ENCODE measurements at places on chromosomes 5 and 9.
A peak's percentile ranks its signal among the peaks of the same experiment; 100 is the strongest.

- peak; percentile 70 for DNase-seq
These were observed 796 bp upstream of the GADD45G start for GRCh38 chr9:89603767-89604665.

- DNase-seq: no peak
These were observed 56.4 kb upstream of the ISL1 start for GRCh38 chr5:51326844-51327243.

DNA sequence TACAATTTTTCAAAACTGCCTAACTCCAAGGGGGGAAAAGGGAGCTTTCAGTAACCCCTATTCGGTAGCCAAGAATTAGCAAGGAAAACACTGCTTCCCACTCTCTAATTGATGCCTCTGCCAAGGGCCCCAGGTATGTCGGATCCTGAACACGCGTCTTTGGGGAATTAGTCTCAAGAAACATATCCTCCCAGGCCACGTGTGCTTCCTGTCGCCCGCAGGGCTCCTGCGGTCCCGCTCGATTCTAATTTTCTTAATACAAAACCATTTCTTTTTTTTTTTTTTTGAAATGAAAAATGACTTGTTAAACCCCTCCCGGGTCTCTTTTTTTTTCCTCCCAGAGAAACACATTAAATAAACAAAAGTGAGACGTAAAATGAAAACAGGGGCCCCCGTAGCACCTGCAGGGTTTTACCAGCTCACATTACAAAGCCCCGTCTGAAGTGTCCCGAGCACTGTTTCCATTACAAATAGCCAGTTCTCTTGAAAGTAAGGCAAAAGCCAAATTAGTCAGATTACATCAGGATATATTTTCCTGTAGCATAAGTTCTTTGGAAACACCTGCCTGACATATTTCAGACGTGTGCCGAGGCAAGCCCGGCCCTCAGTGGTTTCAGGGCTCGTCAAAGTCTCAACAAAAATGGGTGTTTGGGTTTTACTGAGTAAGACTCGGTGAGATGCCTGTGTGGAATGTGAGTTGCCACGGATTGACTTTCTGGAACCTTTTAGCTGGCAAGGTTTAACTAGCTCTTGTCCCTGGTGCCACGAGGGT is 21.5 kb downstream of the SMIM23 start:
- DNase-seq: no peak

DNA sequence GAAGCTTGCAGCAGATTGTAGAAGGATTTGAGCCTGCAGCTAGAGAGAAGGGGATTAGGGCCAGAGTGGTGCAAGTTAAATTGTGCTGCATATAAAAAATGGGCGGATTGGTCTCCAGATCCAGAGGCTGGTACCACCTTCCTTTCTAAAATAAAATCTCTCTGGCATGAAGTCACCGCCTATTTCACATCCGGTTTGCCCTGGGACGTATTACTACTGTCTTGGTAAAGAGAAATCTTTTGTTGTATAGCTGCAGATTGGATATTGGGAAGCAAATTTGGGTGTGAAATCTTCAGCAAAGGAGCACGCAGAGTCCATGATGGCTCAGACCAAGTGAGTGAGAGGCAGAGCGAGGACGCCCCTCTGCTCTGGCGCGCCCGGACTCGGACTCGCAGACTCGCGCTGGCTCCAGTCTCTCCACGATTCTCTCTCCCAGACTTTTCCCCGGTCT is at the start of gene GABRA1:
GABRA1 (plus strand) TSS at position 180 of the 451 bp plus-strand sequence. CDS start 2,691 bp downstream, outside the sequence.
- peak; percentile 62 for DNase-seq

- no peak for DNase-seq
These were observed 47.7 kb downstream of the UGCG start for GRCh38 chr9:111944241-111944866.

GRCh38 chr9:89522261-89522958 is 24.5 kb upstream of the SEMA4D start:
- no peak for DNase-seq

DNA sequence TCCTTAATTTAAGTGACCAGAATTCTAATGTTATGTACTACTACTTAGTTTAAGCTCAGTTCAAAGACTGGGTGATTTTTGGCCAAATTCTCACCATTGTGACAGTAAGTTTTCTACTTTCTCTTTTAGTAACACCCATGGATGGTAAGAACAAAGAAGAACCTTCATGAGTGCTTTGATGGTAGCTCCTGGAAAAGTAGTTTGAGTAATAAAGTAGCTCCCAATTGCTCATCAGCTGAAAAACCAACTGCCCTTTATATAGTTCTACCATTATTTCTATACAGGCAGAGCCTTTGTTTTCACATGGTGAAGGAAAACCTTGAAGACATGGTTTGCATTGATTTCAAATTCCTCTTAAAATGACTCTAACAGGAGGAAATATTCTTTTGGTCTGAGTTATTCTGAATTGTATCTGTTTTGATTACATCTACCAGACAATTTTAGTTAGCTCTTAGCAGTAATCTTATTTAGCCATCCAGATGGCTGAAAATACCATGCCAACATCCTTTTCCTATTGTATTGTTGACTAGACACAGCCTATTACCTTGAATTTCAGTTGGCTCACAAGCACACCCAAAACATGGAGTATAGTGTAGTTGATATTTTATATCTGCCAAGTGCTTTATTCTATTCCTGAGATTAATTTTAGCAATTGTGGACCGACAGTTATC is 23.7 kb upstream of the STARD4 start:
- DNase-seq: no peak

DNA sequence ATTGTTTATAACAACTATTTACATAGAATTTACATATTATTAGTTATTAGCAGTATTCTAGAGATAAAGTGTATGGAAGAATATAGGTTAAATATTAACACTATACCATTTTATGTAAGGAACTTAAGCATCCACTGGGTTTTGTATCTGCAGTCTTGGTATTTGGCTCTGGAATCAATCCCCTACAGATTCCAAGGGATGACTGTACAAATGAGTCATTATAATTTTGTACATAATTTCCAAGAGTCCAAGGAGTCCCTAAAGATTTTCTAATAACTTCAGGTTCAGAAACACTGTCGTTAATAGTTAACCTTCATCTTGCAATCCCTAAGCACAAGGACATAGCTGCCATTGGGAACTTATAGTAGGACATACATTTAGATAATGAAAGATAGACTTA is 254.8 kb upstream of the PDE4D start:
- no peak for DNase-seq

DNA sequence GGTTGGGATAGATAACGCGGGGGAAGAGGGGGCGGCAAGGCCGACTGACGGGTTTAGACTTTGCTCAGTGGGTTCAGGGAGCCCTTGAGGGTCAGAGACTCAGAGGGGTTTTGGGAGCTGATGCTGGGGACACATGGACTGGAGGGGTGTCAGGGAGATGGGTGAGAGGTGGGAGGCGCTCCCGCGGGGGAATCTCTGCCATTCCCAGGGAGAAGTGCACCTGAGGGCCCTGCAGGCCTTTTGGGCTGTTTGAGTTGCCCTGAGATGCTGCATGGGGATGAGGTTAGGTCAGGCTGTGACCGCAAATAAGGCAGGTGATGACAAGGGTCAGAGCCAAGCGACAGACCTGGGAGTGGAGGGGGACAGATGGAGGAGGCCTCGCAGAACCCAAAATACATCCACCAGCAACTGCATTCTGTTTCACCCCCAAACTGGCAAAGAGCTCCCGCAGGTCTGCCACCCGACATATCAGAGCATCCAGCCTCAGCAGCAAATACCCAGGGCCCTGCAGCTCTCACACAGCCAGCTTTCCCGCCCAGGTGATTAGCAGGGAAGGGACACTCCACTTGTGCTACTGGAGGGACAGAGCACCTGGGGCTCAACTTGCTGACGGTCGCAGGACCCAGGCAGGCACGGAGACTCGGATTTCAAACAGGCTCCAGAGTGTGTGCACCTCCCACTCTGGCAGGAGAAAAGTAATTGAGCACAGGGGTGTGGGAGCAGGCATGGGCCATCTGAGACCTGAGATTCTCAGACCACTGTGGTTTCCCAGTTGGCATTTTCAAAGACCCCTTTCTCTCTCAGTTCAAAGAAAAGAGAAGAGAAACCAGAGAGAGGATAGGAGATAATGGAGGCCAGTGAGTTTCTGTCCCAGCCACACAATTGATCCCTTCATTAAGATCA is 26.4 kb downstream of the TMOD1 start:
- DNase-seq: no peak

DNA sequence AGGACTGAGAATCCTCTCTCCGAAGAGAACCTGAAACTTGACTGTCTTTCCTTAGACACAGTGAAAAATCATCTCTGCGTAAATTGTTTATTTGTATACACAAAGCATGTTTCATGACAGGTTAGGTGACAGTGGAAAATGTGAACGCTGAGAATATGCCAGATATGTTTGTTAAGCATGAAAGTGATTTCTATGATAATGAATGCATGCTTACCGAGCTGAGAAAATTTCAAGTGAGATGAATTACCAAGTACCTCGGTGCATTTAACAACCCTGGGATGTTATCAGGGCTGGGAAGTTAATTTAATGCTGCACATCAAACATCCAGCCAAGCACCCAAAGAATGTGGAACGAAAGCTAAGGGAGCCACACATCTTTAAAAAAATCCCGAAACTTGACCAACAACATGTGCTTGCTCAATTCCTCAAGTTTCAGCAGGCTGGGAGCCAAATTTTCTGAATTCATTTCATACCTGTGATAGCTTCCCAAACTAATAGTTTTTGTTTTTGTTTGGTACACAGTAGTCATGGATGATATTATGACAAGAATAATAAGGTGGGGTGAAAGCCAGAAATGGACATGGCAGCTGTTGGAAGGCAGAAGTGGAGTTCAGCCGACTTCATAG is 336.9 kb downstream of the ARHGEF28 start:
- DNase-seq: no peak

DNA sequence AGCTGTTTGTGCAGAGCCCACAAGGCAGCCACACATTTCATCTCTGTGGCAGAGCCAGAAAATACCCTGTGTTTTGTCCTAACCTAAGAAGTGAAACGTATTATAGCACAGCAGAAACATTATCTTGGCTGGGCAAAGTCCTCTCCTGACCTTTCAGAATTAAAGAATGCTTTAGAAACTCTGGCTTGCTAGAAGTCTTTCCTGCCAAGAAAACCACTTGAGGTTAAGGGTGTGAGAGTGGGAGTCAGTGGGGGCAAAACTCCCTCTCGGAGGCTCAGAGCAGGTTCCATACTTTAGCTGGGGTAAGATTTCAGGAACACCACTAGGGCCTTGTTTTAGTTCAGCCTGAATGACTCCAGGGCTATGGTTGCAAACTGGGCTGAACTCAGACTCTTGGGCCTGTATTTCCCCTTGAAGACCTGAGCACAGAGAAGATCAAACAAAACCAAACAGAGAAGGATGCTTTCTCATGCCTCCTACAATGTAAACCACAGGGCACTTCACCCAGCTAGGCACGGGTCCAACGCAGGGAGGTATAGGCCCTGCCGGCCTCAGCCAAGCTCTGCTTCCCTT is 48.0 kb downstream of the ZNF366 start:
- no peak for DNase-seq

DNA sequence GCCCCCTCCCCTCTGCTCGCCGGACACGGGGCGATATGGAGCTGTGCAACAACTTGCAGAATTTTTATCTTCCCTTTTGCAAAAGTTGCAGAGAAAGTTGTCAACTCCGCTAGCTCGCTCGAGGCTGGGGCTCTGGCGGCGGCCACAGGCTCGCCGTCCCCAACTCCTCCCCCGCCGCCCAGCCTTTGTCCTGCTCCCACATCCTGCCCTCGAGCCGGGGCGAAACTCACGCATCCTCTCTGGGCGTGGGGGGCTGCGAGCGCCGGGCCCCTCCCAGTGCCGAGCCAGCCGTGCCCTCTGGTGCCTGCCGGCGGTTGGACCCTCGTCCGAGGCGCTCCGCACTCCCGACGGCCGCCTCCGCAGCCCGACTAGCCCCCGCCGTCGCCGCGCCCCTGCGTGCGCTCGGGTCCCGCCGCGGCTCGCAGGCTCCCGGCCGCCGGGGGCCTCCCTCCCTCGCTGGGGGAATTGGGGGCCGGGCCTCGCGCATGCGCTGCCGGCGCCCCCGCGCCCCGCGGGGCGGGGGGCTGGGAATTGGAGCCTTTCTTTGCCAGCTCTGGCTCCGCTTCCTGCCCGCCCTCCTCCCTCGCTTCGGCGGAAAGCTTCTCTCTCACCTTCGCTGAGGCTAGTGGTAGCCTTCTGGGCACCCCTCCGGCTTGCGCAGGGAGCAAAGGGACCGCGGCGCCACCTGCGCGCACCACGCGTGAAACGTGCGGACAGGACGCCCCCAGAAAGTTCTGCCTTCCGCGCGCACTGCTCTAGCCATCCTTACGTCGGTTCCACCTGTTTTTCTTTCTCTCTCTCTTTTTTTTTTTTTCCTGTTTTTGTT is at the start of gene CCNJL:
CCNJL (minus strand) TSS at position 431 of the 826 bp plus-strand sequence. CDS start 641 bp downstream, outside the sequence.
- peak; percentile 34 for DNase-seq

DNA sequence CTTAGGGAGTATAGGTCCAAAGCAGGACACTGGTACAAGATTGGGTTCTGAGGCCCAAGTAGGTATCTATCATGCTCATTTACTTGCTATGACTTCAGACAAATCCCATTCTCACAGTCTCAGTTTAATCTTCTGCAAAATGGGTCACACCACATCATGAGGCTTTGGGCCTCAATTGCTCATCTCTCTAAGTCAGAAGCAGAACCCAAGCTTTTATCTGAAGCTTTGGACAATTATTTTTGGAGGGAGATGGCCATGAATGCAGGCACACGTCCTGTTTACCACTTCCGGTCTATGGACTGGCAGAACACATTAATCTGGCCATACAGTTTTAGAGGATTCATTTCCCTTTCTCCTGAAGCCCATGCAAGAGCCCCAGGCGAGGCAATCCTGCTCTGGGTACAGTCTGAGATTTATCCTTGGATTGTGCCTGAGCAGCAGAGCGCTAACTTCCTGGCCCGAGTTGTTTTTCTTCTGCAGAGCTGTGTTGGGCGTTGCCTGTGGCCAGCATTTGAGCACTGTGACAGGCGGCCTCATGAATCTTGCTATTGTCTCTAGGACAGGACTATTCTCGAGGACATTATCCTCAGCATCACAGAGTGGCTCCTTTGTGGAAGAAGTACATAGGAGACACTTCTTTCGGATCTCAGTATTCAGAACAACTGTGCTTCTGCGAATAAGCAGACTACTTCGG is 16.1 kb downstream of the SLC22A4 start:
- DNase-seq: peak; percentile 46

DNA sequence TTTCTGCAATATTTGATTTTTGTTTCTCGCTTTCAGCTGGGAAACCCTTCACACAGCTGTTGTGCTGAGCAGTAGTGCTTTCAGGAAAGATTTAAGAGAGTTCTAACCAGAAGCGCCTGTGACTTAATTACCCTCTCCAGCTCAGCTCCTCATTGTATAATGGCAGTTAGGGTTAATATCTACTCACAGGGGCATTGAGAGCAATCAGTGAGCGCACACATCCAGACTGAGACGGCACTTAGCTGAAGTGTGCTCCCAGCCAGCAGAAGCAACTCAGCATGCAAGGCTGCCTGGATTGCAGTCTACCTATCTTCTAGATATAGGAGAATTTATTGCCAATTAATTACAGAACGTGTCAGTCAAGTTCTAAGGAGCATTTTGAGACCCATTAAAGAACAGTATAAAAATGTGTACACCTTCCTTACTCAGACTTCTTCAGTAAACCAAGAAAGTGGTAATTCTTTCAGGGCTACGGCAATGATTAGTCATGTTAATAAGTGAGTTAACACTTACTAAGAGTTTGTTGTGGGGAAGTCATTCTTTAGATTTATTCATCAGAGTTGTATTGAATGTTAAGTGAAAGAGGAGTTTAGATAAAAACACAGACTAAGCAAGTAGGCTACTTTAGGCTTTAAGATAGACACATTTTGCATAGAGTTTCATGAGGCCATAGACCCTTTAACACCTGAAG is 111.7 kb upstream of the PCAT7 start:
- DNase-seq: no peak

Measured in midbrain (tissue), 1 donor.